Stimulated activated CD8-positive, alpha-beta memory T cell treated with anti-CD3 and anti-CD28 coated beads, Interleukin-2, amount 100 ng/mL, for 1 hour (primary cell): ENCODE measurements at places on chromosomes 13 and 19.

DNA sequence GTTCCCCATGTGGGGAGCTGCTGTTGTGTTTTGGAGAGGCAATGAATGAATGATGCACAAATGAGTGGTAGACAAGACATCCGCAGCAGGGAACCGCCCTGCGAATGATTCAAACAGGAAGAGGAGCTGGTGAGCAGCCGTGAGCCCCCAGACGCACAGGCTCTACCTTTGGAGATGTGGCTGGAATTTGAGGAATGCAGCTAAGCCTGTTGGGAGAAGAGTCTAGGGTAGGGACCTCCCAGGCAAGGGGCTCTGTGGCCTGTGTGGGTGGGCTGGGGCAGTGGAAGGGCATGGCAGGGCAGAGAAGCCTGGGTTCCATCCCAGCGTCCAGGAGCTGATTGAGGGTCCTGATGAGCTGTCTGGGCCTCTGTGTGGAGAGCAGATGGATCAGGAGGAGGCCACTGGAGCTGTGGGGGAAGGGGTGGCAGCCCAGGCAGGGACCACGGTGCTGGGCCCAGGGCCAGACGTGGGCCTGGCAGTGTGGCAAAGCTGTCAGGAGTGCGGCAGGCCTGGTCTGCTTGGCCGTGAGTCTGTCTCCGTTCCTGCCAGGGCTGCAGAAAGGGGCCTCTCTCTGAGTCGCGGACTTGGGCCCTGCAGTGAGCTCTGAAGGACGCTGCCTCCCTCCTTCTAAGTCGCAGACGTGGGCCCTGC is 41.8 kb upstream of the DCUN1D2 start:
- no peak for DNase-seq

GRCh38 chr13:41196011-41196410 is 1.6 kb upstream of the KBTBD7 start:
- DNase-seq = no peak

- no peak for DNase-seq
Observed at GRCh38 chr13:19713186-19713965, 69.4 kb downstream of the PSPC1 start.

- DNase-seq = no peak
Observed at GRCh38 chr13:111044087-111044830, 70.9 kb upstream of the ARHGEF7 start.

GRCh38 chr13:85728811-85729210 is 70.4 kb downstream of the SLITRK6 start:
- DNase-seq = no peak

GRCh38 chr13:44425041-44425814 is 51.6 kb downstream of the SERP2 start:
- no peak for DNase-seq

DNA sequence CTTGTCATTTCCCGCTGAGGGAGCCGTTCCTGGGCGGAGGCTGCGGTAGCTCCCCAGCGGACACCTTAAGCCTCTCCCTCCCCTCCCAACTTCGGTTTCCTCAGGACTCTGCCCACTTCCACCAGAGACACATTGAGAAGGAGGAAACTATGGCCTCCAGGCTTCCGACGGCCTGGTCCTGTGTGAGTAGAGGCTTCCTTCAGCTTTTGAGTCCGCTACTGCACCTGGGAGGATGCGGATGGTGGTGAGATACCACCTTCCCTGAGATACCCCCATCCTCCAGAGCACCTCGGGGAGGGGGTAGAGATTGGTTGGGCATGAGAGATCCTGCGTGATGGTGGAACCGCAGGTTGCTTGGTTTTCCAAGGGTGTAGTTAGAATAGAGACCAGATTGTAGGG is 955 bp downstream of the ZNF274 start:
- DNase-seq = no peak

DNA sequence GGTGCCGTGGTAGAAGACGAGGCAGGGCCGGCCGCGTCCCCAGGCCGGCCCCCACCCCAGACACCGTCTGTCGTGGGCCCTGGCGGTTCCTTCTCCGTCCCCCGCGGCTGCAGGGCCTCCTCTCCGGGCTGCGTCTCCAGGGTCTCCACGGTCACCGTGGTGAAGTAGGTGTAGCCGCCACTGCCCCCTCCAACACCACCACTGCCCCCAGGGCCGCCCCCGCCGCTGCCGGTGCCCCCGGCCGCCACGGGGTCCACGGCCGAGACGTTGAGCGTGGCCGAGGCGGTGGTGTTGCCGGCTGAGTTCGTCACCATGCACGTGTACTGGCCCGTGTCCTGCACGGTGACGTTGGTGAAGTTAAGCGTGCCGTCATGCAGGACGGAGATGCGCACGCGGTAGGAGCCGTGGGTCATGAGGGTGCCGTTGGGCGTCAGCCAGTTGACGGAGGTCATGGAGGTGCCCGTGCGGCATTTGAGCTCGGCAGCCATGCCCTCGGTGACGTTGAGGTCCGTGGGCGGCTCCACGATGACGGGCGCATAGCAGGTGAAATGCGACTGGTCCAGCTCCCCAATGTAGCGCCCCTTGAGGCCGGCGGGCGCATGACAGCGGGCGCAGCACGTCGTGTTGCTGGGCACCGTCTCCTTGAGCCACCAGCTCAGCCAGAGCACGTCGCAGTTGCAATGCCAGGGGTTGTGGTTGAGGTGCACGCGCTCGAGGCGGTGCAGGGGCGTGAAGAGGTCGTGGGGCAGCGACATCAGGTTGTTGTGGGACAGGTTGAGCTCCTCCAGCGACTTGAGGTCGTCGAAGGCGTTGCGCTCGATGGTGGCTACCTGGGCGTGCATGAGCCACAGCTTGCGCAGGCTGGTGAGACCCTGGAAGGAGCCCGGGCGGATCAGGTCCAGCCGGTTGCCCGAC is 4.6 kb upstream of the ASPDH start:
- no peak for DNase-seq

DNA sequence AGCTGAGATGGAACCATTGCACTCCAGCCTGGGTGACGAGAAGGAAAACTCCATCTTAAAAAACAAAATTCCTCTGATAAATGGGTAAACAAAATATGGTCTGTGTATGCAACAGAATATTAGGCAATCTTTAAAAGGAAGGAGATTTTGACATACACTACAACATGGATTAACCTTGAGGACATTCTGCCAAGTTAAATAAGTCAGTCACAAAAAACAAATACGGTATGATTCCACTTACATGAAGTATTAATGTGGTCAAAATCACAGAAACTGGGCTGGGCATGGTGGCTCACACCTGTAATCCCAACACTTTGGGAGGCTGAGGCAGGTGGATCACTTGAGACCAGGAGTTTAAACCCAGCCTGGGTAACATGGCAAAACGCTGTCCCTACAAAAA is 3.0 kb upstream of the ZNF444 start:
- no peak for DNase-seq

GRCh38 chr19:46954993-46955812 is 64.4 kb upstream of the NPAS1 start:
- peak; percentile 1 for DNase-seq

- DNase-seq = no peak
Observed at GRCh38 chr19:41510484-41510883, 65.5 kb upstream of the CEACAM21 start.

- DNase-seq = no peak
Observed at GRCh38 chr13:38664906-38665305, 22.0 kb upstream of the FREM2 start.

DNA sequence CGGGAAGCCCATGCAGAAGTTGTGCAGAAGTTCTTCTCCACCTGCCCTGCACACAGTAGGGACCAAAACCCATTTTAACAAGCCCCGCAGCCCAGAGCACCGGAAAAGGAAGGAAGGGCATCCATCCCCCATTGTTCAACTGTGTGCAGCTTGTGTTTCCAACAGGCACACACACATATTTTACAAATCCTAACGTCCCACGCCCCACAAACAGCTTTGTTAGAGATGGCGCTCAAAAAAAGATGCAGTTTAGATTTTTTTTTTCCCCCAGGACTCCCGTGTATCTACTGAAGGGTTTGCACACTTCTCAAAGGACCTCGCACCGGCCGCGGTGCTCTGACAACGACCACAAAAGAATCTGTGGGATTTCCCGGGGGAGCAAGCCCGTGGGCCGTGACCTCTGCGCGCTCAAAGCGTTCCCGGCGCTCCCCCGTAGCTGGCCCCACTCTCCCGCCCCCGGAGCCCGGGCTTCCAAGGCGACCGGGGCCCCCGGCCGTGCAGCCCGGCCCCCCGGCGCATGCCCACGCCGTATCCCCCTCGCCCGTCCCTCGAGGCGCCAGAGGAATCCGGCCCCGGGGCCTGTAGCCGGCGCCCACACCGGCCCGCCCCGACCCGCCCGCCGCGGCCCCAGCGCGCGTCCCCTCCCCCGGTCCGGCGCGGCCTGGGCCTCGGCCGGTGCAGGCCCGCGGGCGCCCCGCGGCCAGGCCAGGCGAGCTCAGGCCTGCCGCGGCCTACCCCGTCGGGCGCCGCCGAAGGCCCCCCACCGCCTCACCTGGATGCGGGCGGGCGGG is 523 bp downstream of the ELAVL1 start:
- DNase-seq = no peak

DNA sequence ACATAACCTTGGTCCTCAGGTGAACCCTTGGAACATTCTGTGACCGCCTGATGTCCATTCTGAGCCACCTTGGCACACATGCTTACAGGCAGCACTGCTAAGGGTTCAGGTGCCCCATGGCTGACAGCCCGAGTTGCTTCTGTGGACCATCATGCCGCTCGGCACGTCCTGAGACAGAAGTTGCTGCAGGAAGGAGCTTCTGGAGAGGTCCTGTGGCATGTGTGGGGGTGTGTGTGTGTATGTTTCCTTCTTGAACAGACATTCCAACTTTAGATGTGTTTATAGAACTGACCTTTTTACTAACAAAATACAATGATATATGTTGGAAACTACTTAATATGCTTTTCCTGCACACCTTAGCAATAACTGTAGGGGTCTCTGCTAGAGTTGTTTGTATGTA is 4.8 kb upstream of the C1QTNF9 start:
- no peak for DNase-seq

- DNase-seq = no peak
Observed at GRCh38 chr19:57010541-57010940, 109.2 kb upstream of the USP29 start.

DNA sequence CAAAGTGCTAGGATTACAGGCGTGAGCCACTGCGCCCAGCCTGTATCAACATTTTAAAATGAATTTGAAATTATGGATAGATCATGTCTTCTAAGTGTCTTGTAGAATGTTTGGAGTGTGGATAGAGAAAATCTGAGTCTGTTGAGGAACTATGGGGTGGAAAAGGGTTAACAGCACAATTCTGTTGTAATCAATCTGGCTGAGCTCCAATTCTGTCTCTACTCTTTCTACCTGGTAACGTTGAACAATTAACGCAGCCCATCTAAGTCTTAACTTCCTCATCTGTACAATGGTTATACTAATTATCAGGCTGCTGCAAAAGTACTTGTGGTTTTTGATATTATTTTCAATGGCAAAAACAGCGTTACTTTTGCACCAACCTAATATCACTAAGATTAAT is 4.1 kb downstream of the FPR2 start:
- no peak for DNase-seq

- DNase-seq = no peak
Observed at GRCh38 chr13:51067706-51068105, 43.4 kb downstream of the C13orf42 start.

DNA sequence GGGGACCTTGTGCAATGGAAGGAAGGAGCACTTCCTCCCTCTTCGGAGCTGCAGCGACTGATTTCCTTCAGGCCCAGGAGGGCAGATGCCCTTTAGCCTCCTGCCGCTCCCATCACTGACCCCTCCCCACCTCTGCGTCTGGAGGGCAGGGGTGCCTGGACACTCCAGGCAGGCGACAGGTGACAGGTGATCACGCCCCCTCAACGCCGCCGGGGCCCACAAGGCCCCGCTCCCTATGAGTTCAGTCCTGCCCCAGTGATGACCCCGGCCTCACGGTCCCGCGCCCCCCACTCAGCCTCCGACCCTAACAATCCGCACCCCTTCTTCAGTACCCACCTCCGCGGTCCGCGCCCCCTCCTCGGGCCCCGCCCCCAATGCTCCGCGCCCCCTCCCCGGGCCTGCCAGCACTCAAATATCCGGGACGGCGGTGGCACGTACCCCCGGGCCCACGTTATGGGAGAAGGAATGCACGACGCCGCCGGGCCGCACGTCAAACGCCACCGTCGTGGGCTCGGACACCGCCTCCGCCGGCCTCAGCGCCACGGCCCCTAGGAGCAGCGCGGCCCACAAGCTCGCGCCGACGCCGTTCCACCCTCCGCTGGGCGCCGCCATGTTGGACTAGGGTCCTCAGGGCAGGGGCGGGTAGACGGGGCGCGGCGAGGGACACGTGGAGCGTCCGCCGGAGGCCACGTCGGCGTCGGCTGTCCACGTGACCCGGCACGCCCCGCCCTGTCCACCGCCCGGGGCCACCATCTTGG is at the start of gene MYDGF:
Gene MYDGF (minus strand): TSS at position 620 of the 758 bp plus-strand sequence. CDS start 8 bp downstream, at position 612.
- DNase-seq = peak; percentile 83

DNA sequence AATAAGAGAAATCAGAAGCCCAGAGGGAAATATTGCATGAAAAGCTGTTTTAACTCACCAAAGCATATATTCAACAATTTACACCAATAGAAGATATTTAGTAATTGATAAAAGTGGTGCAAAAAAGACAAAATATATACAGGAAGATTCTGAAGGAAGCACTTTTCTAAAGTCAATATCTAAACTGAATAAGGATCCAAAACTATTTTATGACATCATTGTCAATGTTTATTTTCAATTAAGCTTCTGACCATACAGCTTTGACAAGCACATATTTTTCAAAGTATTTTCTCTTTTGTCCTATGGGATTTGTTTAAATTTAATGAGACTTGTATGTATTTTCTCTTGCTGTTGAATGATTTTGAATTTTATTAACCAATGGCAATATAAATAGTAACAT is 1716.1 kb downstream of the OLFM4 start:
- DNase-seq = no peak
